Ecto neural progenitor cell (in vitro differentiated cells): ENCODE measurements at places on chromosomes 5 and 9.

DNA sequence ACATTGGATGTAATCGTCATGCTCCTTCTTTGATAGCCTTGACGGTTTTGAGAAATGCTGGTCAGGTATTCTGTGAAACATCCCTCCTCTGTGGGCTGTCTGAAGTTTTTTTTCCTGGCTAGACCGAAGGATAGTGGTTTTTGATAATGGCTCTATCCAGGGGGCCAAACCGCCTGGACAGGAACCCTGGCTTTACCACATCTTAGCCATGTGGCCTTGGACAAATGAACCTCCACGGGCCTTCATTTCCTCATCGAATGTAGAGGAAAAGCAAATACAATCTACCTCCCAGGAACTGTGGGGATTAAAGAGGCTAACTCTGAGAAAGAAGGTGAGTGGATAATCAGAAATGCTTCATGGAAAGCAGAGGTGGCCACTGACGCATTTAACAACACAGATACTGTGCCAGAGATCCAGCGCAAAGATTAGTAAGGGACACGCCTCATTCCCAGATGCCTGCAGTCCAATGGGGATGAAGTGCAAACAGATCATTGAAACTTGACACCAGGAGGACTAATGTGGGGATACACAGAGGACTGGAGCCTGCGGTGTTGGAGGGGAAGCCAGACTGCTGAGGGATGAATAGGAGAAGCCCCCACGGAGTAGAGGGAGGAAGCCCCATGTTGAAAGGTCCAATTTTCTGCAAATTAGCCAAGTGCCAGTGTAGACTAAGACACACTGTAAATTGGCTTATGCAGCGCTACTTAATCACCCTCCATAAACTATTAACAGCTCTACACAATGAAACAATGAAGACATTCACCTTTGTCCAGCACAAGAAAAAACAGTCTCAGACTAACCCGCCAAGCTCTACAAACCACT is 41.6 kb downstream of the MYO10 start:
- peak; percentile 69 for DNase-seq

GRCh38 chr5:172071309-172071875 is 65.0 kb upstream of the FBXW11 start:
- peak; percentile 25 for DNase-seq

GRCh38 chr5:139644001-139644456 is 4.1 kb upstream of the CXXC5 start:
- peak; percentile 41 for DNase-seq

DNA sequence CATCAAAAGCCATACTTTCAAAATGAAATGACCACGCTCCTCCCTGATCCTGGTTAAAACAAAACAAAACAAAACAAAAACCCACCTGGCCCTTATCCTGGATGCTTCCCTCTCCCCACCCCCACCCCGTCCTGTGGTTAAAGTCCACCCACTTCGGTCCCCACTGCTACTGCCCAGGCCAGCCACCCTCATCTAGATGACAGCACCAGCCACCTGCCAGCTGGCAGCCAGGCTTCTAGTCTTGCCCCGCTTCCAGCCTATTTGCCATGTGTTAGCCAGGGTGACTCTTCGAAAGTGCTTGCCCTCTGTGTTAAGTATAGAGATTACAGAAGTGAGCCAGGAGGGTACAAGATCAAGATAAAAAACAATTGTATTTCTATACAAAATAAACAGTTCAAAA is 27.5 kb upstream of the NCS1 start:
- no peak for DNase-seq

DNA sequence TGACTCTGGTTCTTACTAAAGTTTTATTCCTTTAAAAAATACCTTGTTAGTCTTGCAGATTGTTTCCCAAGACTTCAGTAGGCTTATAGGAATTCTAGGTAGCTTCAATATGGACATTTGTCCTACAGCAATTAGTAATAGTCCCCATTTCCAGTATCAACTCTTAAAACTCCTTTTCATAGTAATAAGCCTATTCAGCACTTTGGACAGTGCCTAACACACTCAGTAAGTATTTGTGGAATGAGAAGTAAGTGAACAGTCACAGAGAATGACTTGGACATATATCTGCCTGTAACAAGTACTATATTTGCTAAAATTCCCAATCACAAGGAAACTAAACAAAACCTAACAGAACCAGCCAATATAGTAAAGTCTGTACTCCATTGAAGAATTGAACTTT is 1291.8 kb upstream of the DMAC1 start:
- no peak for DNase-seq

GRCh38 chr9:123034881-123035510 is 1.5 kb downstream of the GPR21 start:
- no peak for DNase-seq

DNA sequence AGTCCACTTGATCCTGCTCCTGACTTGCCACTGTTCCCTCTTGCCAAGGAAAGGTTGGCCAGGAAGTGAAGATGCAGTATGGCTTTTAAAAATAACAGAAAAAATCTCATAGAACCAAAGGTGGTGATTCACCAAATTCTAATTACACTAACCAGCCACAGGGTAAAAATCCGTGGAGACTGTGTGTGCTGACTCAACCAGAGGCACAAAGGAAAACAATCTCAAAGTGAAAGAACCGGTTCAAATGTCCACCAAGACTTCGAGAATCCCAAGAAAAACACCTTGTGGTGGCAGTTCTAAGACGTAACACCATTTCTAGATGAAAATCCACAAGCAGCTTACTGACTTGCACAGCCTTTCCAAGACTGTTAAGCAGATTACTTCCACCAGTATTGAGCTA is 279.1 kb downstream of the TLE1 start:
- DNase-seq = no peak

DNA sequence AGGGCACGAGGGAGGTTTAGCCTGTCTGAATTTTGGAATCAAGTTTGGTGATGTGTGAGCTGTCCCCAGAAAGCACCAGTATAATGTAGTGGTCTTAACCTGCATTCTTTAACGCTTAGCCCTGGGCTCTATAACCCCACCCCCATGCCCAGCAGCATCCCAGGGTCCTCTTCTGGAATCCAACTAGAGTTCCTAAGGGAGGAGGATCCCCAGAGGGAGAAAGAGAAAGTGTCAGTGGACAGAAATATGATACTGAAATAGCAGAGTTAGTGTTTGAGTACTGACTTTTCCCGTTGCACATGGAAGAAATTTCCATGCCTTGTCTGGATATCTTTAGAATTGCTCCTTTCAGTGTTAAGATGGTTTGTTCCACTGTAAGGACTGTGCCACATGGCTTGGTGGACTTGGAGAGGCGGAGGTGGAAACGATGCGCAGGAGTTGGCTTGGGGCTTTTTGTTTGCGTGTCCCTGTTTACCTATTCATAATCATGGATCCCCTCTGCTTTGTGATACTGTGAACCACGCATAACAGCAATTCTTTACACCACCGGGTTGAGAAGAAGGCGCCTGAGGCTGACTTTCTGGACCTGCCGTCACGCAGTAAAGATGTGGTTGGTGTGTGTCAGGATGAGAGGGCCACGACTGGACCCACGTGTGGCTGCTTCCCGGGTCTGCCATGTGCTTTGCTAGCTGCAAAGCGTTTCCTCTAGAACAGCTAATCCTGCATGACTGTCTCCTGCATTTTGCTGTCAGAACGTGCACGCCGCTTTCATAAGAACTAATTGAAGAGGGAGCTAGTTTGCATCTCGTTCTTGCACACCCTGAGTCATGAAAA is 142.3 kb downstream of the SMARCA2 start:
- DNase-seq = no peak

GRCh38 chr9:120071760-120072159 is 508.2 kb downstream of the CDK5RAP2 start:
- no peak for DNase-seq

DNA sequence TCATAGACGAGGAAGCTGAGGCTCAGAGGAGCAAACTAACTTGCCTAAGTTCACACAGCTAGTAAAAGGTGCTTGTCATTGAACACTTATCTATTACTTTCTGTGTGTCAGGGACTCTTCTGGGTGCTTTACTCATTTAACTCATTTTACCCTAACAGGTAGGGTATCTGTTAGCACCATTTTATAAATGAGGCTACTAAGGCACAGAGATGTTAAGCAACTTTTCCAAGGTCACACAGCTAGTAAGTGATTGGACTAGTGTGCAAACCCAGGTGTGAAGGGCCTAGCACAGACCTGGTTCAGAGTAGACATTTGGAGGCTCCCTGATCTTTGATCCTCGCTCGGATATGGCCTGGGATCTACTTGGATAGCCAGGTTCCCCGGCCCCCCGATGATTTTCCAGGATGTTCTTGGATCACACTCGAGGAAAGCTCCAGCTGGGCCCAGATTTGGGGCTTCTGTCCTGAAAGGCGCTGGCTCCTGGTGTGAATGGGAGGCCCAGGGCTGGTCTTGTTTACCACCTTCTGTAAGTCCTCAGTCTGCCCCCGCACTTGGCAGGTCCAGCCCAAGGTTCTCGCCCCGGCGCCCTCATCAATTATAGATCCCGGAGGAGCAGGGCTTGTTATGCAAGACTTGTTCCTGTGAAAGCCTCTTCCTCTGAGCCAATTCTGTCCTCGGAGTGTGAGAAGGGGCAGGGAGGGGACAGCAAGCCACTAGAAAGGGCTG is 37.5 kb downstream of the GSN start:
- no peak for DNase-seq

- peak; percentile 83 for DNase-seq
Observed at GRCh38 chr9:124008694-124009530, 2.7 kb upstream of the LHX2 start.

DNA sequence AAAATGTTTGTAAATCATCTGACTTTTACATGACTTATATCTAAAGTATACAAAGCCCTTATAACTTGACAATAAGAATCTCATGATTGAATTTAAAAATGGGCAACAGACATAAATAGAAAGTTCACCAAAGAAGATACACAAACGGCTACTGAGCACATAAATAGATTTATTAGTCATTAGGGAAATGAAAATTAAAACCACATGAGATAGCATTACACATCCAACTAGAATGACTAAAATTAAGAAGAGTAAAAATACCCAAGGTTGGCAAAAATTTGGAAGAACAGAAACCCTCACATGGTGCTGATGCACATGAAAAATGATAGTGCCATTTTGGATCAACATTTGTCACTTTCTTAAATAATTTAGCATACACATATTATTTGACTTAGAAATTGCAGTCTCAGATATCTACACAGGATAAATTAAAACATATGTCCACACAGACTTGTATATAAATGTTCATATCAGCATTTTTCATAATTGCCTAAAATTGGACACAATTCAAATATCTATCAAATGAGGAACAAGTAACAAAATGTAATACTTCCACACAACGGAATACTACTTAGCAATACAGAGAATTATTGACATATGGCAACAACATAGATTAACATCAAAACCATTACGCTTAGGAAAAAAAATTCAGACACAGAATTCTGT is 359.1 kb upstream of the DAB2 start:
- DNase-seq = no peak
